Pulmonary artery endothelial cell (primary cell): ENCODE measurements at places on chromosomes 6 and 20.

GRCh38 chr6:157265186-157265585 is 58.1 kb downstream of the TMEM242 start:
- no peak for DNase-seq

GRCh38 chr6:107667790-107668189 is 156.3 kb downstream of the SCML4 start:
- no peak for DNase-seq

DNA sequence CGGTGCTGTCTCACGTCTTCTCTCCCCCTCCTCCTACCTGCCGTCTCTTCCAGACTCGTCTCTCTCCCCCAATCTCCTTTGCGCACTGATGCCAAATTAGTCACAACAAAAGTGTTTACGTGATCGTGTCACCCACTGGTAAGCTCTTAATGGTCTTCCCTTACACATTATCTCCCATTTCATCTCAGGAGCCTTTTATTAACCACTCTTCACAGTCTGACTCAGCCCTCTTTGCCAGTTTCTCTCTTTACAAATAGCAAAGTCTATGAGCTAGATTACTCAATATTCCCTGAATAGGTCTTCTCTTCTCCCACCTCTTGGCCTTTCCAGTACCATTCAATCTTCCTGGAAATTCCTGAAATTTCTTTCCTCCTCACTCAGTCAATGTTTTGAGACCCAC is 247.0 kb downstream of the ESR1 start:
- DNase-seq: no peak

DNA sequence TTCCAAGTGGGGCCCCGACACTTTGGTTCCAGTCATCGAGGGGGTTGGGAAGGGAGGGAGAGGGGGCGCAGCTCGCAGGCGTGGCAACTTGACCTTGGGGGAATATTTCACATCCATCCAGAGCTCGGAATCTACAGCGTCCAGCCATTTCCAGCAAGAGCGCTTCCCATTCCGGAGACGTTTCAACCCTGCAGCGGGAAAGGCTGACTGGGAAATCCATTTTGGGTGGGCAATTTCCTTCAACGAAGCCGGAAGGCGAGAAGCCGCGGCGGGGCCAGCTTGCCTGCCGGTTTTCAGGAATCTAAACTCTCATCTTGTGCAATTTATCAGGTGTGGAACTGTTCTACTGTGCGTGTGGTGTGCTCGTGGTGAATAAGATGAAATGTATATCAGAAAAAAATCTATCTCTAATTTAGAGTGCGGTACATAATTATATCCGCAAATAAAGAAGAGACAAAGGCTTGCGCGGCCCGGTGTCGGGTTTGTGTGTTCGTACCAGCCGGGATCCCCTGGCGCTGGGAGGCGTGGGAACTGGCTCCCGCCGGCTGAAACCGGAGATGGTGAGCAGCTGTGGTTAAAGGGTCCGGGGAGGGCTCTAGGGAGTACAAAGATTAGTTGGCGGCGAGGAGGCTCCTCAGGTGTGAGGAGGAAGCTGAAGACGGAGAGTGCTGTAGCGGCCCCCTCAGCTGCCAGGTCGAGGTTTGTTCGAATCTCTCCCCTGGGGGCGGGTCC is 4.8 kb downstream of the SLC32A1 start:
- DNase-seq: no peak

DNA sequence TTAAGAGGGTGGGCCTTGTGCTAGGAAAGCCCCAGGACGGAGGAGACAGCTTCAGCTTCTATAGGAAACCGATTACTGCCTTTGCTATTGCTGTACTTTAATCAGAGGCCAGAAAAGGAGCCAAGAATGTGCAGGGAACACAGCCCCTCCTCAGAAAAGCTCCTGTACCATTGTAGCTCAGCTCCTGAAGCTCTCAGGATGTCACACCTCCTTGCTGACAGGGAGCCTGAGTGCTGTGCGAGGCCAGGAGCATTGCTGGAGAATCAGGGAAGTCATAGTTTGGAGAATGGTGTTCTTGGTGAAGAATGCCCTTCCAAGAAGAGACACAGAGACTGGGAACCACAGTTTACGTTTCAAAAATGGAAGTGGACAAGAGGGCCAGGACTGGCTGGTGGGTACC is 46.8 kb downstream of the LYRM2 start:
- DNase-seq: no peak

DNA sequence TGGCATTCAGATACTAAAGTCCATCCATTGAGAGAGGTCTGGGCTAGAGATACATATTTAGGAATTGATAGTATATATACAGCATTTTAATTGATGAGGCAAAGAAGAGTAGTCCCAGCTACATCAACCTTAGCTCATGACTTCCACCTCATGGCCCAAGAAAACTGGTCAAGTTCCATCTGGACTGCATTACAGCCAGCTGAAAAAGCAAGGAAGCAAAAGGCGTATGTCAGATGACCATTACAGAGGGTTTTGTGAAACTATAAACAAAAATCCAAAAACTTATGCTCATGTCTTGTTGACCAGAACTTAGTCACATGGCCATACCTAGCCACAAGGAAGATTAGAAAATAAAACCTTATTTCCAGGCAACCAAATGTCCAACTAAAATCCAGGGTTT is 46.8 kb upstream of the RNF146 start:
- DNase-seq: no peak

- DNase-seq: no peak
Observed at GRCh38 chr6:154887051-154887450, 108.1 kb upstream of the TIAM2 start.

GRCh38 chr20:16314748-16315159 is 258.5 kb downstream of the KIF16B start:
- no peak for DNase-seq

DNA sequence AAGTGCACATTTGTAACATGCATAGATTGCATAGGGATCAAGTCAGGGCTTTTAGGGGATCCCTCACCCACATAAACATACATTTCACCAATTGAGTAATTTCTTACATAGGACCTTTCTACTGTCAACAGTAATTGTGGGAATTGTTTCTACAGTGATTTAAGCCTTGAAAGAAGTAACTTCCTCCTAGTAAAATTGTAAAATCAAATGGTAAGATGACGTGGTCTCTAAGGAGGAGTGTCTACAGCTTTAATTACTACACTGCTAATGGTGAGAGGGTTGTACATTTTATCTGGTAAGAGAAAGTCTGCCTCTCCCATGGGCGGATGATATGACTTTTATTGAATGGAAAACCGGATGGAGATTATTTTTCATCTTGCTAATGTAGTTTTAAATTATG is 98.0 kb downstream of the RPP40 start:
- DNase-seq: no peak

GRCh38 chr6:10569392-10570127 is 48.4 kb downstream of the GCNT2 start:
- no peak for DNase-seq

DNA sequence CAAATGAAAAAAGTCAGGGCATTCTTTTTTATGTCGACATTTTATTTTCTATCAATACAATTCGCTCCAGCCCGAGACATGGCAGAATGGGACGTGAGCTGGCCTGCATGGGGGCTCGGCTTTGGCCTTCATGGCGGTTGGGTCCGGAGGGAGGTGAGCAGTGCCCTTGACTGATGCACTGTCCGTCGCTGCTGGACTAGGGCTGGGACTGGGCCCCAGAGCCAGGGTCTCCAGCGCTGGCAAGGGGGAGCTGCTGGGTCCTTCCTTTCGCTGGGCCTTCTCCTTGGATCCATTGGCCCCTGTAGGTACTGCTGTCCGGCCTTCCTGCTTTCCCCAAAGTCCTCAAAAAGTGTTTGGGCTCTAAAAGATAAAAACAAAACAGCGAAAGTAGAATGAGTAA is 124.6 kb downstream of the EDN3 start:
- no peak for DNase-seq

DNA sequence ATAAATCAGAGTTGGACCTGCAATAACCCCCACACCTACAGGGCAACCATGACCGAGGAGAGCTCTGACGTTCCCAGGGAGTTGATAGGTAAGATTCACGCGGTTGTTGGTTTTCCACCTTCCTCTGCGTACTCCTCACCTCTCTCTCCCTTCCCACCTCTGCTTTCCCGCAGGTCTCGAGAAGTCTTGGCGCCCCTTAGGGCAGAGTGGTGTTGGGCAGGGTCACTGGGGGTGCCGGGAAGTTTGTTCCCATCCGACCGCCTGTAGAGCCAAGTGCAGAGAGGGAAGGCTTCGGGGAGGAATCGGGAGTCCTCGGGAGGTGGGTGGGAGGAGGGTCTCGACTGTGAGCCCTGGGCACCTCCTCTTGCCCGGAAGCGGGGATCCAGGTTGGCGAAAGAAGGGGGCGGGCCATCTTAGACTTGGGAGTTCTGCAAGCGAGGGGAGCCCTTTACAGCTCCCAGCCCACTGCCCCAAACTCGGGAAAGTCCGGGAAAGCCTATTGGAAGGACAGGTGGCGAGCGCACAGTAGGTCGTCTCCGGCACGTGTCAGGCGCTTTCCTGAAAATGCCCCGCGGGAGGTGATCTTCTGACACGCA is 672 bp downstream of the CARMIL1 start:
- no peak for DNase-seq

GRCh38 chr20:58557733-58558342 is 42.6 kb upstream of the APCDD1L start:
- no peak for DNase-seq

- DNase-seq: no peak
Observed at GRCh38 chr6:2625581-2625980, 125.1 kb downstream of the MYLK4 start.

DNA sequence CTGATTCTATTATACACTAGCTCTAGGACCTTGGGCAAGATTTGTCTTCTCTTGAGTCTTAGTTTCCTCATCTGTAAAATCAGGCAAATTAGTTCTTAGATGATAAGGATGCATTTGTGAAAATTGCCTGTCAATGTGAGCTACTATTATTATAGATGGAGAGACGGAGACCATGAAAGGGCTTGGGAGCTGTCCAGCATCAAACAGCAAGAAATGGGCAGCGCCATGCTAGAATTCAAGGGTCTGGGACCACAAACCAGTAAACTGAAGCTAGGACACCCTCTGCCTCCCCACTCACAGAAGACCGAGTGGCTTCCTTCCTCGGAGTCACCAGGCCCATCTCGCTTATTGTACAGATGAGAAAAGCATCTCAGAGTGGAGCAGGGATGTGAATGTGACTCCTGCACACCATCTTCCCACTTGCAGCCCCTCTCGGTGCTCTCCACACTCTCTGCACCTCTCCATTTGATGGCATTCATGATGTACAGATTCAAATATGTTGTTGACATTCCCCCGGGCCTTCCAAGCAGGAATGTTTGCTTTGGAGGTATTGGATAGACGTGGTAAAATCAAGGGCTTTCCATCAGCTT is 24.1 kb upstream of the BPIFA3 start:
- DNase-seq: no peak

DNA sequence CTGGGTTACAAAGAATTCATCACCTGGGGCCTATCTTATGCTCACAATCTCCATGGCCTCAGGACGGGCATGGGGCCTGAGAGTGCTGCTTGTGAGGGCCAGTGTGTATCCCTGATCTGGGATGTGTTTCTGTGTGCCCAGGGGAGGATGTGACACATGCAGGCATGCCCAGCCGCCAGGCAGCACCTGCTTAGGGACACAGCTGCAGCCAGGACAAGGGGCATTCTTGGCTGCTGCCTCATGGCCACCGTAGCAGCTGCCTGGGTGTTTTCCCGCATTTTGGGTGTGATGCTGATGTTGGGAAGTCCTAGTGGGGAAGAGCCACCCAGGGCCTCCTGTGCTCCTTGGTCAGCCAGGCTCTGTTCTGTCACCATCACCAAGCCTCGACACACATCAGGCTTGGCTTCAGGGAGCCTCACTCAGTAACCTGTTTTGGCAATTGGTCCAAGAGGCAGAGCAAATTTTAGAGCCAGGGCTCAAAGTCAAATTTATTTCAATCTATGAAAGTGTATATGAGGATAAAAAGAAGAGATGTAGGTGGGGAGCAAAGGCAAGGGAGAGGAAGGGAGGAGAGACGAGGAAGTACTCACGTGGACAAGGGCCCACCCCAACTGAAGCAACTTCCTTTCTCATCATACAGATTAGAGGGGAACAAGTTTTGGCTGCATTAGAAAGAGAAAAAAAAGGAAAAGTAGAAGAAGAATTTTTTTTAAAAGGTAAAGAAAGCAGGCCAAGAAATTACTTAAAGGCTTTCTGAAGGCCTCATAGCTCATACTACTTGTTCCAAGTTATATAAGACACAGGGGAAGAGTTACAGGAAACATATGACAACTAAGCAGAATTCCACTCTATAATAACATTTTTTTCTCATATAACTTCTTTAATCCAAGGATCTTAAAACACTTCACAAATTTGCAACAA is 269.9 kb upstream of the SUPT3H start:
- DNase-seq: no peak

DNA sequence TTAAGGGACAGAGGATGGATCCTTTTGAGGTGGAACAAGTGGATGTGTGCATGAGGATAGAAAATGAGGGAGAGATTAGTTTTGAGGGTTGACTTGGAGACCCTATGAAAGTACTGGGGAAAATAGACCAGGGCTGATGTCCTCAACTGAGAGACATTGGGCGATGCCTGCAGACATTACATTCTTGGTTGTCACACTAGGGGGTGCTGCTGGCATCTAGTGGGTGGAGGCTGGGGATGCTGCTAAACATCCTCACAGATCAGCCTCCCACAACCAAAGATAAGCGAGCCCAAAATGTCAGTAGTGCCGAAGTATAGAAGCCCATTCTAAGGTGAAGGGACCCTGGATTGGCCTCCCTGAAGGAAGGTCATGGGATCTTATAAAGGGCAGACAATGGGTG is 63.3 kb downstream of the MOCS1 start:
- DNase-seq: no peak

DNA sequence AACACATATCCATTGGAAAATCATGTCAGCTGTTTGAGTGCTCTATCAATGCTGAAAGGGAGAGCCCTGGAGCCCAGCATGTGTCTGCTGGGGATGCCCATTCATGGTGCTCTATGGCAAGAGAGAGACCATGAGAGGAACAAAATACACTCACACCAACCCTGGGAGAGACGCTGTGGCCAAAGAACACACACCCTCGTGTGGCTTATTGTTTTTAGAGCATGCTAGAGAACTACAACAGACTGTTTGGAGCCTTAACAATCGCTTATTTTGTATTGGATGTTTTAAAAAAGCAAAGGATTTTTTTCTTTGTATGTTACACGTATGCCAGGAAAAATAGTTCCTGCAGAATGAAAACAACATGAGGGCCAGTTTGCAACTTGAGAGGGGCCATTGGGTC is 151.0 kb downstream of the SLC24A3 start:
- no peak for DNase-seq

GRCh38 chr20:14566505-14566904 is 229.1 kb upstream of the FLRT3 start:
- no peak for DNase-seq

DNA sequence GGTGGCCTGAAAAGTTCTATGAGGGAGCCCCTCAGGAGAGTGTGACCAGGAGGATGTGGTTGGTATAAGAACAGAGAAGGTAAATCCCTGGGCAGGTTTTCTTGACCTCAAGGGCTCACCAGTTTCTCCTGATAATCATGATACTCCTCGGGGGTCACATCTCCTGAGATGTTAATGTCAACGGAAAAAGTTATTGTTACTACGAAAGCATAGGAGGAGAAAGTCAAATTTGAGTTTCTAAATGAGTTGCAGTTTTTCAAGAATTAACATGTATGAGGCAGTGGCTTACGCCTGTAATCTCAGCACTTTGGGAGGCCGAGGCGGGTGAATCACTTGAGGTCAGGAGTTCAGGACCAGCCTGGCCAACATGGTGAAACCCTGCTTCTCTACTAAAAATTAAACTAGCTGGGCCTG is 23.4 kb downstream of the MGME1 start:
- DNase-seq: no peak
